ENCODE measurements at places on chromosomes 6 and 20.

- DNase-seq: no peak
Observed at GRCh38 chr20:63206878-63207277, 9.1 kb downstream of the YTHDF1 start.

DNA sequence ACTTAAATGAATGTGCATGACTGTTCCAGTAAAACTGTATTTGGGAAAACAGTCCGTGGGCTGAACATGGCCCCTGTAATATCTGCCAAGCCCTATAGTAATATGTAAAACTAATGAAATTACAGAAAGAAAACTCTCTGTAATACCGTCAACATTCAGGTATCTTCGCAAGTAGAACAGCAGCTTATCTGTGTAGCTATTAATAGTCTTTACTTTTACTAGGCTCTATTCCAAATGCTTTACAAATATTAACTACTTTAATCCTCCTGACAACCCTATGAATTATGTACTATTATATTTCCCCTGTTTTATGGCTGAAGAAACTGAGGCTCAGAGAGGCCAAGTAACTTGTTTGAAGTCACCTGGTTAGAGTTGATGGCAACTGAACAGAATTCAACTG, 57.1 kb downstream of the DAAM2 start:
- DNase-seq: no peak

DNA sequence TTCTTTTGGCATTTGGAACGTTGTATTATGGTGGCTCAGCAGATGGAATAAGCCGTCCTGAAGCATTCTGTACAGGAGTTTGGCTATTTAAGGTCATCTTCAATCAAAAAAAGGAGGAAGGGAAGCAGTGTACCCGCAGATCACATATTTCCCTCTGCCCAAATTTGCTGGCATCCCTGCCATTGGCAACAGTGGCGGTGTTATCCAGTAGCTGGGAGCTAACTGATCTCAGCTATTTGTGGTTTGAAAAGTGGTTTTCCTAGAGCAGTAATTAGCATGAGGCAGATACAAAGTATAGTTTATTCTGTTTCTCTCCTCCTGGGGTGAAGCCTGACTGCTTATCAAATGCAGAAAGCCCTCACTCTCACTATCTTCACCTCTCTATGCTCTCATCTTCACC, 576.8 kb downstream of the QKI start:
- DNase-seq: no peak

DNA sequence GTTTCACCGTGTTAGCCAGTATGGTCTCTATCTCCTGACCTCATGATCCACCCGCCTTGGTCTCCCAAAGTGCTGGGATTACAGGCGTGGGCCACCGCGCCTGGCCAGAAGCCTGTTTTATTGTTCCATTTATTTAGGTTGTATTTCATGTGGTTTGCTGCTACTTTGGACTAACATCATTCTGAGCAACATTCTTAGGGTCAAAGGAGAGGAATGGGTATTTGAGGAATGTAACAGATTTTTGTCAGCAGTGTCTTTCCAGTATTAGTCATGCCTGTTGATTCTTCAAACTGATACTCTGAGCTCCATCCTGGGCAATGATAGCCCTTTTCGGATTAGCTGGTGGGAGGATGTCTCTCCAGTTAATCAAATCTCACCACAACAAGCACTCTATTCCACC, 213.0 kb upstream of the CITED2 start:
- DNase-seq: no peak

DNA sequence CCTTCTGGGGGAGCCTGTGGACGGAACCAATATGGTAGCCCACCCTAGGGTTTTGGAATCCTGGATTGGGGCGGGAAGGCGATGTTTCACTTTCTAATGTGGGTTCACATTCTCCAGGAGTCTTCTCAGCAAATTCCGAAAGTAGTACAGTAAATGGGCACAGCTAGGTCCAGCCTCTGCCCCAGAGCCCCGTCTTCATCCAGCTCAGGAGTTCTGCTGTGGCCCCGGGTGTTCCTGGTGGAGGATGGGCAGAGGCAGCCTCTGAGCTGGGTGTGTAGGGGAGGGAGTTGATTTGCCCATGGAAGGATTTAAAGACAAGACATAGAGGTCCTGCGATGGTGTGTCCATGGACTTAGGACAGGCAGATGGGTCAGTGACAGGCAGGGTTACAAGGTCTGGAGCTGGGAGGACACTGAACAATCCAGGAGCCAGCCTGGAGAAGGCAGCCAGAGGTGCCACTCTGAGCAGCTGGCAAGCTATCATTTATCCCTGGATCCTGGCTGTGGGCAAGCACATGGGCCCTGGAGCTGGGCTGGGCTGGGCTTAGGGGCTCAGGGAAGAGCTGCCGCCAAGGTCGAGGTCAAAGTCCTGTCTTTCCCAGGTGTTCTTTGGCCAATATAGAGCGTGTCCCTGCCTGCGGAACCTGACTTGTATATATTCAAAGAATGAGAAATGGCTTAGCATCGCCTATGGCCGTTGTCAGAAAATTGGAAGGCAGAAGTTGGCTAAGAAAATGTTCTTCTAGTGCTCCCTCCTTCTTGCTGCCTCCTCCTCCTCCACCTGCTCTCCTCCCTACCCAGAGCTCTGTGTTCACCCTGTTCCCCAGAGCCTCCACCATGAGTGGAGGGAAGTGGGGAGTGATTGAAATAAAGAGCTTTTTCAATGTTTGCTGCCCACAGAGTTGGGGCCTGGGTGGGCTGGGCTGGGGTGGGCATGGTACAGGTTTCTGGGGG, 6.7 kb downstream of the CLPSL1 start:
- DNase-seq: no peak

DNA sequence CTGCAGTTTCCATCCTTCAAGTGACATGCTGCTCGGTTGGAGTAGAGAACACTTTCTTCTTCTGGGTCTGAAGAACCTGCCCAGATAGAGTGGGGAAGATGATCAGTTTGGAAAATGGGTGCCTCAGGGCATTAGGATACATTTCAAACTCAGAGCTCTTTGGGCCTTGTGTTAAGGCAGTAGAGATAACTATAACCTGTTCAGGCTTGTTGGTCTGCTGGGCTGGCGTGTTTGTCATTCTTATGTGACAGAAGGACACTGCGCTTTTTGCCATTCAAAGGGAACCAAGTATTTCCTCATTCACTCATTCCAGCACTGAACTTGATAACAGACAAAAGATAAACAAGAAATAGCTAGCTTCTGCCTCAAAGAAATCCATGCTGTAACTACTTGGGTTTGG, 3.8 kb downstream of the TOMM34 start:
- DNase-seq: no peak

DNA sequence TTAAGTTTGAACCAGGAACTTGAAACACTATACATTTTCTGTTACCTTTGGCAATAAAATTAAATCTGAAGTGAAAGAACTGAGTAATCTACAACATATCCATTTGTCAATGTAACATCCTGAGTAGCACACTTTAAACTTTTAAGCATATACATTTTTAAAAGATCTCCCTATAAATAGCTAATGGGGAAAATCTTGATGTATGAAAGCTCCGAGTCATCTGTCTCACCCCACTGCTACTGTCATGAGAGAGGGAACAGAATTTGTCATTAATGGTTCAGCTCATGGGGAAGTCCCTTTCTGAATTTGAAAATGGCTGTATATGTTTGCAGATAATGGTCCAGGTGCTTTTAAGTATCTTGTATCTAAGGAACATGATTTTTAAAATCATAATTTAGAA, 55.2 kb upstream of the NOX3 start:
- DNase-seq: no peak

GRCh38 chr6:123062670-123063069, 66.6 kb downstream of the CLVS2 start:
- no peak for DNase-seq

GRCh38 chr6:1558388-1558787, 51.3 kb upstream of the FOXC1 start:
- no peak for DNase-seq

- DNase-seq: no peak
Observed at GRCh38 chr6:40671694-40672050, 84.5 kb upstream of the LRFN2 start.

DNA sequence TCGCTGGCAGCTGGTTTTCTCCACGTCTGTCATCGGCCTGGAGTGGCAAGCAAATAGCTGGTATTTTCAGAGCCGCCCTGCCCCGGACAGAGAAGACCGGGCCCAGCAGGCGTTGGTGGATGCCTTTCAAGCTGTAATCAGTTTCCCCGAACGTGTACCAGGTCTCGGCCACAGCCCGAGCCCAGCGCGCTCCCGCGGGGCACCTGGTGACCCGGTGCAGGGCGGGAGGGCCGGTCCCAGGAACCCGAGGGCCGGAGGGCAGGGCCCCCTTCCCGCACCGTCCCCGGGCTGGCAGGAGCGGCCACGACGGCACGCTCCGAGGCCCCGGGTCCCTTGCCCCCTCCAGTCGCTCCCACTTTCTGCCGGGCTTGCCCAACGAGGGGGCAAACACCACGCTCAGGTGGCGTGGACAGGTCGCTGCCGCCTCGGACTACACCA, 348 bp upstream of the PYGB start:
- DNase-seq: no peak

DNA sequence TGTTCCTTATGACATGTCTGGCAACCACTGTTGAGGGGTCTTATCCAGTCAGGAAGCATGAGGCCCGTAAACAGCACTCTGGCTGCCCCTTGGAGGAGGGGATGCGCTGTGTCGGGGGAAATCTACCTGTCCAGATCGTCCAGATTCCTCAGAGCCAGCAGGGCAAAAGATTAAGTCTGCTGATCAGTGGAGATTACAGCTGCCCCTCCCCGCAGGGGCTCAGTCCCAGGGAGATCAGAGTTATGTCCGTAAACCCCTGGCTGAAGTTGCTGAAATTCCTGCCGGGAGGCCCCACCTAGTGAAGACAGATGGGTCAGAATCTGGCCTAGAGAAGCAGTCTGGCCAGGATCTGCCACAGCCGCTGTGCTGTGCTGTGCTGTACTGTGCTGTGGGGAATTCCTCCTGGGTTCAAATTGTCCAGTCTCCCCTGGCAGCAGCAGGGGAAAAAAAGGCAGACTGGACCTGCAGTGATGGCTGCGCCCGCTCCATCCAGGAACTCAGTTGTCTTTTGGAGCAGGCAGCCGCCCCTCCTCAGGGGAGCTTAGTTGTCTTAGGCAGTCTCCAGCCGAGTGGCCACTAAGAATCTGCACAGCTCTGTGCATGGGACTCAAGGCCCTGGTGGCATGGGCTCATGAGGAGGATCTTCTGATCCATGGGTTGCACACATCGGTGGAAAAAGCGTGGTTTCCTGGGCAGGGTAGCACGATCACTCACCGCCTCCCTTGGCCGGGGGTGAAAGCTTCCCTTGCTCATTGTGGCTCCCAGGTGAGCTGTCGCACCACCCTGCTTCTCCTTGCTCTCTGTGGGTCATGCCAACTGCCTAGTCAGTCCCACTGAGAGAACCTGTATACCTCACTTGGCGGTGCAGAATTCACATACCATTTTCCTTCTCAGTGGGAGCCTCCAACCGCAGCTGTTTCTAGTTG, 1368.8 kb upstream of the ADGRB3 start:
- DNase-seq: no peak

GRCh38 chr20:764255-764654, 4.0 kb downstream of the SLC52A3 start:
- DNase-seq: no peak

- DNase-seq: no peak
Observed at GRCh38 chr6:167341665-167342655, 17.1 kb downstream of the TTLL2 start.

- DNase-seq: no peak
Observed at GRCh38 chr6:122730775-122731386, 48.6 kb upstream of the FABP7 start.

DNA sequence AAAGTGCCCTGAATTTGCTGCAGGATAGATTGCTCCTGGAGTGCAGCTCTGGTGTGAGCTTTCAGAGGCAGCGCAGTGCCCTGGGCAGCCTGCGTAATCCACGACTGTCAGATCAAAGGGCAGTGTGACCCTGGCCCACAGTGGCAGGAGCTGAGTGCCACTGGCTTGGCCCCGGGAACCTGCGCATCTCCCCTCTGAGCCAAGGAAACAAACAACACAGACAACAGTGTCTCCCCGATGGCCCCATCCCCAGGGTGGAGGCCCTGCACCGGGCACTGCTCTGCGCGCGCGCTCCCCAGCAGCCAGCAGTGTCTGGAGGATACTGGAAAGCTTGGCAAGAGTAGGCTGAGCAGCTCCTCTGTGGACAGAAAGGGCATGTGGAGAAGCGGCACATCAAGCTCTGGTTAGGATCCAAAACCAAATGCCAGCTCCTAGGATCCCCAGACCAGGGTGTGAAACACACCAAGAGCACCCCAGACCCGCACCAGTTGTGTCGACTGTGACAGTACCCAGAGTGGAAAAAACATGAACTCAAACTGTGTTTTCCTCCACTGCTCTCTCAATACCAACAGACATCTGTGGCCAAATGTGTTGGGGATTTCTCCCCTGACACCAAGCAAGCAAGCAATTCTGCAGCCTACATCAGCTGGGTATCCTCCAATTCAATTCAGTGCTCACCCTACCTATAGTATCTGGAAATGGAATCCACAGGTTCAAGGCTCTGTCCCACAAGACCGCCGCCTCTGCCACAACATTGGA, 26.7 kb downstream of the RBCK1 start:
- DNase-seq: no peak

DNA sequence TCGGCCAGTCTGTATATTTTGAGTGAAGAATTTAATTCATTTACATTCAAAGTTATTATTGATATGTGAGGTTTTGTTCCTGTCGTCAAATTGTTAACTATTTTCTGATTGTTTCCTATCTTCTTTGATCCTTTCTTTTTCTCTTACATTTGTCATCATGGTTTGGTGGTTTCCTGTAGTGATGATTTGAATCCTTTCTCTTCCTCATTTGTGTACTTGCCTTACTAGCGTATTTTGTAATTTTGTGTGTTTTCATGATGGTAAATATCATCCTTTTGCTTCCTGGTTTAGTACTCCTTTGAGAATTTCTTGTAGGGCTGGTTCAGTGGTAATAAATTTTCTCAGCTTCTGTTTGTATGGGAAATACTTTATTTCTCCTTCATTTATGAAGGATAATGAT, 151.7 kb upstream of the CEP162 start:
- DNase-seq: no peak

DNA sequence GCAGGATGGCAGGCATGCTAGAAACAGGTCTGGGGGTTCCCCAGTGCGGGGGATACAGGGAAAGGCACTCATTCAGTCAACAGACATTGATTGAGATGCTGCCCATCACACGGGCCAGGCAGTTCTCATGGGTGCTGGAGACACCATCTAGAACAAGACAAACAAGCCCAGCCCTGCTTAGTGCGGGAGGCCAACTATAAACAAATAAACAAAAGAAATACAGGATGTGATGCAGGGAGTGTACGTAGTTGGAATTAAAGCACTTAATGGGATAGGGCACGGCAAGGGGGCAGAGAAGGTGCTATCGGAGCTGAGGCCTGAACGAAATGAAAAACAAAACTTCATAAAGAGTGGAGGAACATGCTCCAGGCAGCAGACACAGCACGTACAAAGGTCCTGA, 169.3 kb downstream of the PREX1 start:
- DNase-seq: no peak

GRCh38 chr6:1665214-1665613, 55.5 kb downstream of the FOXC1 start:
- DNase-seq: no peak

- no peak for DNase-seq
Observed at GRCh38 chr6:148457137-148457842, 114.7 kb downstream of the SASH1 start.

Measured in stimulated activated CD4-positive, alpha-beta T cell treated with anti-CD3 and anti-CD28 coated beads, Interleukin-15, amount 100 ng/mL, for 1 hour (primary cell).